Activated naive CD8-positive, alpha-beta T cell treated with anti-CD3 and anti-CD28 coated beads, Interleukin-2, amount 50 U/mL, for 16 hours (primary cell): ENCODE measurements at places on chromosomes 4 and X.
A peak's percentile ranks its signal among the peaks of the same experiment; 100 is the strongest.

- no peak for DNase-seq
These were observed 333.9 kb downstream of the PDHA2 start for GRCh38 chr4:96173756-96174155.

DNA sequence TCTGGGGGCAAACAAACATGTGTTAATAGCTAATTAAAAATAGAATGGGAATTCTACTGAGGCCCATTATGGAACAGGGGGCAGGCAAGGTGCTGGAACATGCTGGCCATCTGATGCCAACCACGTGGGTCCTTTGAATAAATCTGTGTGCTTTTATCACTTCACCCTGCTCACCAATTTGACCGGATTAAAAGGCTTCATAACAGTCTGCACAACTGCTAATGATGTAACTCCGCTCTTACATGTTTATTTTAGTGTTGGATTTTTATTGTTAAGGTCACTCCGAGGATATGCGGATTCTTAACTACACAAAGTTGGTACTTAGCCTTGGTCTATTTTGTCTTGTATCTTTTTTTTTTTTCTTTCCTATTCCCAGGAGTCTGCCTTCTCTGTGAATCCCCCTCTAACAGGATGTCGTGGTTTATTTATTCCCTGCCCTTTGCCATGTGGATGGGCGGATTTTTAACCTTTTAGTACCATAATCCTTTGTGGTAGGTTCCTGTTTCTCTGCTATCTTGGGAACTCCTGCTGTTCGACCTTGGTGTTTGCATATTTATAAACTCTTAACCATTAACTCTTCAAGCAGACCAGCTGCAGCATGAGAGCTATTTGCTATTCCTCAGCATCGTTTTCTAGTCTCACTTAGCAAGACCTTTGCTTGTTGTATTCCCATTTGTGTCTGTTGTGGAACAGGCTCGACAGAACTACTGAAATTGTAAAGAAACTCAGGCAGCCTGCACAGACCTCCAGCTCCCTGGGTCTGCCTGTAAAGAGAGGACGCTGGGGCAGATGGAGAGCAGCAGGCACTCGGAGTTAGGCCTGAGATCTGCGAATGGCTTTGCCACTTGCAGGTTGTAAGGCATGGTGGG is 38.0 kb downstream of the TRIM2 start:
- no peak for DNase-seq

DNA sequence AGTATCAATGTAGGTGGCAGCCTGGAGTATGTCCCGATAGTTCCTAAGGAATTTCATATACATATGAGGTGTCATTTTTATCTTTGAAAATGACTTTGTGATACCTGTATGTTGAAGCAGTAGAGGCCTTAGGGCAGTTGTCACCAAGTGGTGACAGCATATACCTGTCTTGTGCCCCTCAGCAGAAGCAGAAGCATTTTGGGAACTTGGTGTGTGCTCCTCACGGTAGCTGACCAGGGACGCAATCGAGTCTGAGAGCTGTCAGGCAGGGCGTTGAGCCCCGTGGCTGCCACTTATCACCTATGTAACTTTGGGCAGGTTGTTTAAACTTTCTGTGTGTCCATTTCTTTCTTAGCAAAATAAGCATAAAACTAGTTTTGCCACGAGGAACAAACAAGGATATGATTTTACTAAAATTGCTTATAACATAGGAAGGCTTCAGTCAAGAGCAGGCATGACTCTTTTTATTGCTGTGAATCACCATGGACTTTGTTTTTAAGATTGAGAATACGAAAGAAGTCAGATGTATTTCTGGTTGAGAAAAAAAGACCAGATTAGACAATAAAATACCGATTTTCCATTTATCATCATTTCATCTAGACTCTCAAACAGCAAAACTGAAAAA is 161.5 kb downstream of the CPE start:
- DNase-seq, result no peak

- no peak for DNase-seq
These were observed at the start of gene PLXNA3 for GRCh38 chrX:154458116-154458953. Gene PLXNA3, plus strand, starts transcription at chrX:154458281. Its CDS starts 1,903 bp downstream, at chrX:154460184.

DNA sequence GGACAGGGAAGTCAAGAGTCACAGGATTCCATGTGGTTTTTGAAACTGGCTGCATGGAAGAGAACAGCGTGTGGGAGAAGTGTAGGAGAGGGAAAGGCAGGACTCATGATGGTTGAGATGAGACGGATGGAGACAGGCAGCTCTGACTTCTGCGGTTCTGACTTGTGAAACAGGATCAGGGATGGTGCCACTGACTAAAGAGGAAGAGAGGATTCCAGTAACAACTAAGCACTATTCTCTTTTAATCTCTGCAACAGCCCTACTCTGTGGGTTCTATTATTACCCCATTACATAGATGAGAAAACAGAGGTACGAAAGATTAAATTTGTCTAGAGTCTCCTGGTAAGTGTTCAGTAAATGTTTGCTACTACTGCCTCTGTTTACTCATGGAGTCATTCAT is 156.3 kb downstream of the CBR4 start:
- DNase-seq, result no peak

- peak; percentile 35 for DNase-seq
These were observed 2.3 kb downstream of the MAML3 start for GRCh38 chr4:140151699-140152012.

DNA sequence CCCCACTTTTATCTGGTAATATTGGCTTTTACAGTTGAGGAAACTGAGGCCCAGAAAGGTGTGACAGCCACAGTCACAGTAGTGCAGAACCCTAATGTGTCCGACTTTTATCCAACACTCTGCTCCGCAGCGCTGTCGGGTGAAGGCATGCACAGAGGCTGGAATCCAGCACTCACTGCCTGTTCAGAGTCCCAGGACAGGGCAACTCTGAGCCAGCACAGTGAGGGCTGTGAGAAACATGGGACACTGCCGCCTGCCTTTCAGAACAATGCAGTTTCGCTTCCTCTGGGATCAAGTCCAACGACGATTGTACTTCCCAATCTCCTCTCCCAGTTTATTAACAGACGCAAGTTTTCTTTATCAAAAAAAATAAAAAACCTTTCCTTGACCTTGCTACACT is 41.9 kb upstream of the PDGFRA start:
- no peak for DNase-seq

DNA sequence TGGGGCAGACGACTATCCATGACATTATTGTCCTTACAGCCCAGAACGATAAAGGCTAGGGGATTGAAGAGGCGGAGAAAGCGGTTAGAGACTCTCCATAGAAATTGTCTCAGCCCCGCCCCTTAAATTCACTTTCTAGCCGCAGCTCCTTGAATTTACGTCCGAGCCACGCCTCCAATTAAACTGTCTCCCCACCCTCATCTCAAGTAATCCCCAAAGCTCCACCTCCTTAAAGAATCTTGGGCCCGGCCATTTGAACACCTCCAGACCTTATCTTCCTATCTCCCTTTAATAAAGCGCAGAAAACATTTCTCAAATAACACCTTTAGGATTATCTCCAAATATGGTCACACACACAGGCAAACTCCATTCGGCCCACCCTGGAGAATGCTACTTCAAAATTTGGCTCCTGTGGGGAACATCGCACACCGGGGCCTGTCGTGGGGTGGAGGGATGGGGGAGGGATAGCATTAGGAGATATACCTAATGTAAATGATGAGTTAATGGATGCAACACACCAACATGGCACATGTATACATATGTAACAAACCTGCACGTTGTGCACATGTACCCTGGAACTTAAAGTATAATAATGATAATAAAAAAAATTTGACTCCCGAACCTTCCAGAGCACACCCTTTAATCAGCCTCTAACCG is 7.2 kb upstream of the MAGIX start:
- DNase-seq, result no peak

- no peak for DNase-seq
These were observed 245.4 kb downstream of the FBXW7 start for GRCh38 chr4:152290366-152290921.

- no peak for DNase-seq
These were observed 133.3 kb downstream of the SPOCK3 start for GRCh38 chr4:167101035-167101434.

- DNase-seq, result no peak
These were observed 192.5 kb downstream of the MAML3 start for GRCh38 chr4:139961344-139961946.

GRCh38 chrX:15834053-15834452 is 20.6 kb downstream of the AP1S2 start:
- no peak for DNase-seq

DNA sequence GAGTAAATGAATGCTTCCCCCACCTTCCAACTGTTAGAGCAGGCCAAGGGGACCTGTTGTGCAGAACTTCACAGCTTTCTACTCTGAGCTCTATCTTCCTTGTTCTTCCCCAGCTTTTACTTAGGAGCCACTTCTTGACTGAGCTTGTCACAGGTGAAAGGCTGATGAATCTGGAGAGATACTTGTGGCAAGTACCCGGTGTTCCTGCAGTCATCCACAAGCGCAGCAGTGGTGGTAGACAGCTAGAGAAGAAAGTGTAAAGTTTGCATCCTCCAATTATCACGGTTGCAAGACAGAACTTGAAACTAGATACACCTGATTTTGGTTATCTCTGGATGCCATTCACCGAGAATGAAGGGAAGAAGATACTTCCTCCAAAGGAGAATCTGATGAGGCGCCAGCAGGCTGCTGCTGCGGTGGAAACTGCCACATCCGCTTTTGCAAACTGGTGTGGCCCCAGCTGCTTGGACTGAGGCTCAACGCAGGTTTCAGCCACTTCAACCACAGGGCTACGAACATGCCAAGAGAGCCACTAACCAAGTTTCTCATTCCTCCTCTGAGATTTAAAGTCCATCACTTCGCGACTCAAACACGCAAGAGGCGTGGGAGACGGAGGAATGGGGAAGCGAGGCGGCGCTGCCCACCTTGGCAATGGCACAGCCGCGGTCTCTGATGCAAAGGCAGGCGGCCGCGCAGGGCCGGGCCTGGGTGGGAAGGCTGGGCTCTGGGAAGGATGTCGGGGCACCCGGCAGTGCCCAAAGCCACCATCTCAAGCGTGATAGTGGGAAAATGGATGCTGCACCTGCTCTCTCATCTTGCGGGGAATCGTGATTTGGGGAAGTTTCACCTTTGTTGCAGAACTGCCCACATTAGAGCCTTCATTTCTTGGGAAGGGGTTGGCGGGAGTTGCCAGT is 1.3 kb upstream of the FHIP1A start:
- no peak for DNase-seq

DNA sequence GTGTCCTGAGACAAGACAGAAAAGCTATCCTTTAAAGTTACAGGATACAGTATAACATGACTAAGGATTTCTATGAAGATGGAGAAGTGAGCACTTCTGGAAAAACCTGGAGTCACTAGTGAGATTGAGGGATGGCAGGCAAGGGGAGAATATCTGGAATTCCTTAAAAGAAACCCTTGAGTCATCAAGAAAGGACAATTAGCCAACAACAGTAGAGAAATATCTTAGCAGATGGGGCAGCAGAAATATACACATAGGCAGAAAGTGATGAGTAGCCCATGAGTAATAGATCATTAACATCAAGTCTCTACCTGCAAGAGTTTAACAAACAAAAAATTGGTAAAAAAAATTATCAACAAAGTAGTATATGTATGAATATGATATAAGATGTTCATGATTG is 858.8 kb upstream of the FRG1 start:
- no peak for DNase-seq
